ENCODE measurements at places on chromosomes 3 and 15.

DNA sequence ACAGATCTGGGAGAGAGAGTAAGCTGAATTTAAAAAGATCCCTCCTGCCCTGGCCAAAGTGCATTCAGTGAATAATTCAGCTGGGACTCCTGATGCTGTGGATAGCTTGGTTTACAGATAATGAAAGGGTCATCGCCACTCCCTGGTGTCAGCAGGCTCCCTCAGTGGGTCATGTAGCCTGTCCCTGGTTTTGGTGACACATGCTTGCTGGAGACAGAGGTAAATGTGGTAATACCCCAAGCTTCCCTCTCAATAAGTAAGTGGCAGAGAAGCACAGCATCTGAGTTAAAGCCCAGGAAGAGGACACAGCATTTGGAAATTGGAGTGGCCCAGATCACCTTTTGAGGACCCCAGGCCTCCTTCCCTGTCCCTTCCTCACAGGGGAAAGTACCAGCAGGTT, 1.8 kb downstream of the TMEM115 start:
- no peak for DNase-seq

- no peak for DNase-seq
Observed at GRCh38 chr3:150540297-150540696, 6.0 kb downstream of the SERP1 start.

DNA sequence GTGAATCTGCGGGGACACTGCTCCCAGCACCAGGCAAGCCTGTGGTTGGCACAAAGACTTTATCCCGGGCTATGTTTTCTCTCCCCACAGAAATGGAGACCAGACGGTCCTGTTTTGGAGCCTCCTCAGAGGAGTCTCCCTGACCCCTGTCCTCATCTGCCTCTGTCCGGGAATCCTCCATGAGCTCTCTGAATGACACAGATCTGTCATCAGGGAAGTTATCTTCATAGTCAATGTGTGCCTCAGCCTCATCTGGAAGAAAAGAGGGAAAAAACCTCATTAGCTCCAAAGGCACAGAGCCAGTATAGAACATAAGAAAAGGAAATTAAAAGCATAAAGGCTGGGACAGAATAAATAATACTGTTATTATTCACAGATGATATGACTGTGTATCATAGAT, 40.0 kb downstream of the CRTAP start:
- no peak for DNase-seq

DNA sequence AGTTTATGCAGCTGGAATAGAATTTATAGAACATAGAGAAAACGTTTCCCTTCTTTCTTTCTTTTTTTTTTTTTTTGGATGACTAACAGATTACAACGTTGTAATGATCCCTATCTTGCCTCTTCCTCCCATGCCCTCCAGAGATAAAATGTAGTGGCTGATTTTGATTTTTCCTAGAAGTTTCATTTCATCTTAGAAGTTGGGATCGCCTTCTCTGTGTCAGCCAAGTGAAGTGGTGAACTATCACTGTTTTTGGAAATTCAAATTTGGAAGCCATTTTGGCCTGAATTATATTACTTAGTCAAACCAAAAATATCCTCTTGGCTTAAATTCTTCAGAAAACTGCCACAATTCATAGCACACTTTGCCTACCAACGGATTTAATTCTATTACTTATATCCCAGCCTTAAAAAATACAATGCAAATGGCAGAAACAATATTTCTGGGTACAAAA, 1025.5 kb upstream of the NR2F2 start:
- DNase-seq, result no peak

Data from NCI-H510A (cell line).